GM12864 (cell line): ENCODE measurements at places on chromosomes 3 and 15.

DNA sequence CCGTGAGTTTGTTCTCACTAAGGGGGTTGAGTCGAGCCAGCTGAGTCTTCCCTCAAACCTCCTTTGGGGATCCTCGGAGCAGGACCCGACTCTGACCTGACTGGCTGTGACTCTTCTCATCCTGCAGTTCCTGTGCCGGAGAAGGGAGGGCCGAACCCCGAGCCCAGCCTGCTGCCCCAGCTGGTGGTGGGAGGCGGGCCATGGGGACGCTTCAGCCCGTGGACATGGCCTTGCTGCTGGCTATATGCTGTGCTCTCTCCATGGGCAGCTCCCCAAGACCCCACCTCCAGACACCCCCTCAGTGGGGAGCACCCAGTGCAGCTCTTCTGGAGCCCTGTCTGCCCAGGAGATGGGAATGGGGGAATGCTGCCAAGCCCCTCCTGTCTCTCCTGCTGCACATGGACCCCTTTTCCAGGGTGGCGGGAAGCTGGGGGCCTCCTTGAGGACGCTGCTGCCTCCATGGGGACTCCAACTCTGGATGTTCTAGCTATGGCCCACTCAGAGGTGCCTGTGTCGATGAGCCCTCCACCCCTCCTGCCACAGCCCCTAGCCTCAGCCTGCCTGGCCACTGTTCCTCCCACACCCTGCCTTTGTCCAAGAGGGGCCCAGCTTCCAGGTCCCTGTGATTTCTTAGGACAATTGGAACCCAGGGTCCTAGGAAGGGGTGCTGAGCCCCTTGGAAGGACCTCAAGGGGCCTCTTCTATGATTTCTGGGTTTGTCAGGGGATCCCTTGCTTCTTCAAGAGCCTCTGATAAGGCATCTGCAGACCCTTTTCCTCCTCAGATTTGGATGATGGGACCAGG lies 12.8 kb downstream of the C15orf39 start:
- no peak for DNase-seq

- DNase-seq, result no peak
Measured at GRCh38 chr3:184379358-184380184, at the start of gene CHRD. Gene CHRD (plus strand): TSS chr3:184380054. CDS start chr3:184380319, 265 bp downstream.

DNA sequence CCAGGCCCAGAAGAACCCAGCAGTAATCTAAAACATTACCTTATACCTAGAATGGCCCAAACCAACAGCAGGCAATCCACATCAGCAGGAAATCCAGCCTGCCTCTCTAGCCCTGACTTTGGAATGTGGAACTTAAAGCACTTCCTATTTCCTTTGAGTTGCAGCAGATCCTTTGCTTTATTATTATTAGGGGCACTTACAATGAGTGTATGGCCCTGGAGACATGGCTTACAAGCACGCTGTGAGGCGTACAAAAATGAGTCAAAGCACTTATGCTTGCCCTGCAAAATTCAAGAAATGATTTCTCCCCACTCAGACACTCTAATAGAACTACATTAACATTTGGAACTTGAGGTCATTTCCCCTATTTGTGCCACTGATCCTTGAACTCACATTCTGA lies 9.5 kb upstream of the KNSTRN start:
- DNase-seq, result no peak

DNA sequence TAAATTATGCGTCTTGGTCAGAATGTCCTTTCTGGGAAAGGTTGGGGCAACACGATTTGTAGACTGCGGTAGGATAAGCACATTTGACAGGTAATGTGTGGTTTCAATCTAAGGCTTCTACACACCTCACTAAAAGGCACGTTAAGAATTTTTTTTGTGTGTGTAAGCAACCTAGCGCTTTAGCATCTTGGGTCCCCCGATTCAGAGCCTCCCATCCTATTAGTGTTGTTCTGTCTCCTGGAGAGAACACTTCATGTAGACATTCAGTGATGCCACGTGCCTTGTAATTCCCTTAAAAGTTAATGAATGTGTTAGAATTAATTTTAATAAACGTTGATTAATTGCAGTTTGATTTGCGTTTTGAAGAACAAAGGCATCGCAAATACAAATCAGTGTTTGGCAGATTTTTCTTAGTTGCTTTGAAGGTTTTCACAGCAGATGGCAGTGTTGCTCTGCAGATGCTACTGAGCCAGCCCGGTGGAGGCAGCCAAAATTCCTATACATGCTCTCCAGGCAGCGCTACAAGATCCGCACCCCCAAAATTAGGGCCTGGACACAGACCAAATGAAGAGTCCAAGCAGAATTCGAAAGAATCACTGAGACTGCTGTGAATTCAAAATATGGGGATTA lies 63.5 kb downstream of the OTOL1 start:
- DNase-seq, result no peak
